ENCODE measurements at places on chromosomes 7 and 10.
A peak's percentile ranks its signal among the peaks of the same experiment; 100 is the strongest.

DNA sequence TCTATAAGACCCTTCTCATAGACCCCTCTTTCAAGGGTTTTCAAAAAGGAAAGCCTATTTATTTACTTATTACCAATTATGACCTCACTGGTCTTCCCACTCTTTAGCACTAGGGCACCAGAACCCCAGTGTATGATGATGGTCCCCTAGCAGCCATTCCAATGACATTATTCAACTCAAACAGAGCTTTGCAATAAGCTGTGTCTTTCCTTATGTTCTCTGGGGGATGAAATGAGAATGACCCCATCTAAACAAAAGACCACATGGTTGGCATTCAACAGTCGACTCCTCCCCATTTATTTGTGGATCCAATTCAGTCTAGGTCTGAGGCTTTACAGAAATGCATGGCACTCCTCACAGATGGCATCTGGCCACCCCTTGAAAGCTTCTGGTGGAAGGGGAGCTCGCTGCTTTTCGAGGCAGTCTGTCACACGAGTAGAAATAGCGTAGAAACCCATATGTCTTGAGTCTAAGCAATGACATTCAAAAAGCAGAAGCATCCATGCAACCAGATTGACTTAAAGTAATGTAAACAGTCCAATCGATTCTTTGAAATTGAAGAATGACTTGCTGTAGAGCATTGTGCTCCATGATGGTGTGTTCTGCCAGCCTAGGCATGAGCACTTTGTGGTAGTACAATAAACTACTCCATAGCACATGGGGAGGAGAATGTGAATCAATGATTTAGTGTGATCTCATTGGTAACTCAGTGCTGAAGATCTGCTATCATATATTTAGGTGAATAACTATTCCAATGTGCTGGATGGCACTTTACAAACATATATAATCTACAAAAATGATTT, 29.8 kb downstream of the NRP1 start:
- DNase-seq, result no peak
- peaks cover 10% of the 10 kb centered on the region for H3K4me1 ChIP-seq
- no peak overlapping the region for H3K4me3 ChIP-seq
- H3K27ac ChIP-seq, result no peak overlapping the region
- H3K27me3 ChIP-seq, result no peaks in the 10 kb centered on the region
- no peaks in the 10 kb centered on the region for H3K36me3 ChIP-seq

- no peaks in the 10 kb centered on the region for H3K27me3 ChIP-seq
- H3K27ac ChIP-seq, result no peak overlapping the region
- no peaks in the 10 kb centered on the region for H3K36me3 ChIP-seq
These were observed 56.4 kb downstream of the SGMS1 start for GRCh38 chr10:50567384-50567783.

DNA sequence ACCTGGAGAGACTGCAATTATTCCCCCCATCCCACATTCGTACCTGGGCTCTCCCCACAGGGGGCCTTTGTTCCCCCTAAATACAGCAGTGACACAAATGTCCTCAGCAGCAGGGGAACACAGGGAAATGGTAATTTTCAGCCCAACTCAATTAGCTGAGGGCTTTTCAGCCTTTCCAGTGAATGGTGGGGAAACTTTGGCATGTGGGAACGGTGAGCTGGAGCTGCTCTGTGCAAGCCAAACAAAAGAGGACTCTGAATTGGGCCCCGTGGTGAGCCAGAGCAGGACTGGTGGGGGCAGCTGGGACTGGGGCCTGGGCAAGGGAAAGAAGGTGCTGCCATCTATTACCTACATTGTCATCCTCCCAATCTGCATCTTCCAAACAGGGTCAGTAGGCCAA, 51.0 kb downstream of the FBXW4 start:
- H3K36me3 ChIP-seq, result no peaks in the 10 kb centered on the region
- H3K27ac ChIP-seq, result no peak overlapping the region
- no peak overlapping the region for H3K4me3 ChIP-seq
- H3K4me1 ChIP-seq, result no peaks in the 10 kb centered on the region

DNA sequence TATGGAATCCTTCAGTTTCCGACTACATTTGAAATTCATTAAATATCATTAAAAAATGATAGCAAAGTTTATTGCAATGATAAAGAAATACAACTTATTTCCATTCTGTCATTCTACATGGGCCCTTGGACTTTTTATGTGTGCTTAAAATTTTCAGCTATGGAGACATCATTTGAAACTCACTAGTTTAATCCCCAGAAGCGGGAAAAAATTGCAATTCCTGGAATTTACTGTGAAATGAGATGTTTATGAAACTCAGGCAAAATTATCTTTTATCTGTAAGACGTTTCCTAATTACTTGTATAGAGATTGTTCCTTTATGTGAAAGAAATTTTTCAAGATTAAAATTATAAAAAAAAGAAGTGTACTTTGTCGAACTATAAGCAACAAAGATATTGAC, 213.4 kb downstream of the PARD3 start:
- H3K4me1 ChIP-seq, result no peaks in the 10 kb centered on the region
- no peaks in the 10 kb centered on the region for H3K36me3 ChIP-seq
- H3K4me3 ChIP-seq, result no peak overlapping the region
- H3K27ac ChIP-seq, result no peak overlapping the region

DNA sequence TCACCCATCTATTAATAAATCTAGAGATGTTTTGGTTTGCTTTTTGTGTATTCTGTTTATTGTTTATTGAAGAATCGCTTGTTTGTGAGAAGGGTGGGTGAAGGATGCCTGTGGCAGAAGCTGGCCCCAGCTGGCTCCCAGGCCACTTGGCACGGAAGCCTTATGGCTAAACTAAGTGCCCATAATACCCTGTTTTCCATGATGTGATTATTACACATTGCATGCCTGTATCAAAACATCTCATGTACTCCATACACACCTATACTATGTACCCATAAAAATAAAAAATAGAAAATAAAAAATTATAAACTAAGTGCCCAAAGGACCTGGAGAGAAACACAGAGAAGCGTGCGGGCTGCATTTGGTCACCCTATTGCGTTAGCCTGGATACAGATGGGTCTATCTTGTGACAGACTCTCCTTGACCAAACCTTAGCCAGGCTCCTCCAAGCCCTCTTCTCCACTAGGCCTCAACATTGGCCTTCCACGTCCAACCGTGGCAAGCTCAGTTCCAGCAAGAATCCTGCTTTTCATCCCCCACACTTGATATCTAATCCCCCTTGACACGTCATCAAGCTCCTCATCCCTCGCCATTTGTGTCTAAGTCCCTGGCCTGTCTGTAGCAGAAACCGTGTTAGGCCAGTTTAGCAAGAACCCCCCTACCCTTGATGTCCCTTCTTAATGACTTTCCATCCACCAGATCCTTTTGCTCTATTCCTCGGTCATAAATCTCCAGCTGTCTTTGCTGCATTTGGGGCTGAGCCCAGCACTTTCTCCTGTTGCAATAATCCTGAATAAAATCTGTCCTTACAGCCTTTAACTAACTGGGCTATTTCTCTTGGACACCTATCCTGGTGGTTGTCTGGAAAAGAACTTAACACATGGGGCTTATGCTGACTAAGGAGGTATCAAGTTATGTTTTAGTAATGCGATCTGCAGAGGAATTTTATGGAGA, 245.2 kb downstream of the TNS3 start:
- DNase-seq, result no peak
- no peak overlapping the region for H3K4me3 ChIP-seq
- H3K27ac ChIP-seq, result peak overlapping the region; percentile 66
- no peaks in the 10 kb centered on the region for H3K36me3 ChIP-seq
- H3K27me3 ChIP-seq, result no peaks in the 10 kb centered on the region
- H3K4me1 ChIP-seq, result peaks cover 38% of the 10 kb centered on the region

DNA sequence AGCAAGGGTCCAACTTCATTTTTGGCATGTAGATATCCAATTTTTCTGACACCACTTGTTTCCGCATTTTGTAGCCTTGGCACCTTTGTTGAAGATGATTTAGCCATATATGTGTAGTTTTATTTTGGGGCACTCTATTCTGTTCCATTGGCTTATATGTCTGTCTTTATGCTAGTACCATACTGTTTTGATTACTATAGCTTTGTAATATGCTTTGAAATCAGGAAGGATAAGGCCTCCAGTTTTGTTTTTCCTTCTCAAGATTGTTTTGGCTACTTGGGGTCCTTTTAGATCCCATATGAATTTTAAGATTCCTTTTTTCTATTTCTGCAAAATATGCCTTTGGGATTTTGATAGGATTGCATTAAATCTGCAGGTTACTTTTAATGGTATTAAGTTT, 9.5 kb upstream of the BTBD16 start:
- peaks cover 27% of the 10 kb centered on the region for H3K4me1 ChIP-seq
- no peak overlapping the region for H3K4me3 ChIP-seq
- H3K27ac ChIP-seq, result no peak overlapping the region
- no peaks in the 10 kb centered on the region for H3K27me3 ChIP-seq
- DNase-seq, result no peak

- DNase-seq, result no peak
- no peaks in the 10 kb centered on the region for H3K36me3 ChIP-seq
- no peak overlapping the region for H3K27ac ChIP-seq
- H3K27me3 ChIP-seq, result peaks cover under 1% of the 10 kb centered on the region
These were observed 324.7 kb upstream of the NPVF start for GRCh38 chr7:25552998-25553397.

GRCh38 chr10:42984035-42984610, 92.7 kb upstream of the RET start:
- H3K36me3 ChIP-seq, result no peaks in the 10 kb centered on the region
- no peak overlapping the region for H3K4me3 ChIP-seq
- no peaks in the 10 kb centered on the region for H3K27me3 ChIP-seq
- no peak for DNase-seq

GRCh38 chr10:74032900-74033655, 35.2 kb downstream of the VCL start:
- no peaks in the 10 kb centered on the region for H3K27me3 ChIP-seq
- H3K4me1 ChIP-seq, result peaks cover 6% of the 10 kb centered on the region
- no peaks in the 10 kb centered on the region for H3K36me3 ChIP-seq
- no peak overlapping the region for H3K4me3 ChIP-seq

- no peaks in the 10 kb centered on the region for H3K27me3 ChIP-seq
- H3K4me3 ChIP-seq, result no peak overlapping the region
- H3K27ac ChIP-seq, result no peak overlapping the region
- no peaks in the 10 kb centered on the region for H3K4me1 ChIP-seq
- DNase-seq, result no peak
- no peaks in the 10 kb centered on the region for H3K36me3 ChIP-seq
These were observed 37.6 kb downstream of the NDUFB2 start for GRCh38 chr7:140734096-140734495.

- peak; percentile 8 for DNase-seq
- H3K27me3 ChIP-seq, result peaks cover 33% of the 10 kb centered on the region
- H3K4me1 ChIP-seq, result peaks cover 12% of the 10 kb centered on the region
- H3K27ac ChIP-seq, result no peak overlapping the region
- no peak overlapping the region for H3K4me3 ChIP-seq
These were observed 6.7 kb upstream of the CREB5 start for GRCh38 chr7:28405662-28406061.

DNA sequence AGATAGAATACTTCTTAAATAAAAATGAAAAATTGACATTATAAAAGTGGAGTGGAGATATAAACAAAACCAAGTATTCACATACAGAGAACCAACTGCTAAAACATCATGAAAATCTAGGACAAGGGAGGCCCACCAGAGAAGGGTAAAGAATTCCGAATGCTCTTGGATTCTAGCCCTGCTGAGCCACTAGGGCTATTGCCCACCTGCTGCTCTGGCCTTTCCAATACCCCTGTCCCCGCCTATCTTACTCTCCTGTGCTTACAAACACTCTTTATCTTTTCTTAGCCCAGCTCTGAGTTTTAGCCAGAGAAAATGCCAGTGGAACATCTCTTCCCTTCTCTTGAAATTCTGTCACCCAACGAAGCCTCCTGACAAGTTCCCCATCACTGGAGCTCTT, 100.3 kb downstream of the MACC1 start:
- no peak overlapping the region for H3K4me3 ChIP-seq
- H3K4me1 ChIP-seq, result peaks cover 8% of the 10 kb centered on the region
- no peaks in the 10 kb centered on the region for H3K27me3 ChIP-seq
- DNase-seq, result no peak
- no peak overlapping the region for H3K27ac ChIP-seq
- no peaks in the 10 kb centered on the region for H3K36me3 ChIP-seq

- no peak for DNase-seq
- no peaks in the 10 kb centered on the region for H3K36me3 ChIP-seq
- peaks cover 6% of the 10 kb centered on the region for H3K27me3 ChIP-seq
These were observed 10.3 kb upstream of the ZNF273 start for GRCh38 chr7:64892666-64893309.

DNA sequence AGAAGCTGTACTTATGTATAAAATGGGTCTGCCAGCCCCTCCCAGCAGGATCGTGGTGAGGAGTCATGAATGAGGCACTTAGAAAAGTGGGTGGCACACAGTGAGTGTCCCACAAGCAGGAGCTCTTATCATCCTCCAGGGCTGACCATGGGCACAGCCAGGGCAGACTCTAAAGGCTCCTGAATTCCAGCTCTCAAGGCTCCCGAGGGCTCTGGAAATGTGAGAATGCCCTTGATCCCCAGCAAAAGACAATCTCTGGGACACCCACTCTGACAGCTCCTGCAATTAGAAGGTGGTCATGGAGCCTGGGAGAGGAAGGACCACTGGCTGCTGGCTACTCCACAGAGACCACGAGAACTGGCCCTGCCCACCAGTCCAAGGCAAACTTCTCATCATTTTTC, 1.6 kb downstream of the VSTM4 start:
- no peaks in the 10 kb centered on the region for H3K36me3 ChIP-seq
- DNase-seq, result no peak
- H3K4me1 ChIP-seq, result peaks cover 8% of the 10 kb centered on the region
- no peak overlapping the region for H3K27ac ChIP-seq
- H3K27me3 ChIP-seq, result peaks cover 27% of the 10 kb centered on the region
- no peak overlapping the region for H3K4me3 ChIP-seq

GRCh38 chr7:124881981-124882380, 47.6 kb downstream of the POT1 start:
- H3K27me3 ChIP-seq, result no peaks in the 10 kb centered on the region
- H3K27ac ChIP-seq, result no peak overlapping the region
- no peaks in the 10 kb centered on the region for H3K4me1 ChIP-seq
- no peaks in the 10 kb centered on the region for H3K36me3 ChIP-seq

- no peaks in the 10 kb centered on the region for H3K36me3 ChIP-seq
- H3K4me3 ChIP-seq, result no peak overlapping the region
- H3K27me3 ChIP-seq, result no peaks in the 10 kb centered on the region
- H3K27ac ChIP-seq, result no peak overlapping the region
- DNase-seq, result no peak
These were observed 137.3 kb downstream of the AGMO start for GRCh38 chr7:15424468-15424867.

DNA sequence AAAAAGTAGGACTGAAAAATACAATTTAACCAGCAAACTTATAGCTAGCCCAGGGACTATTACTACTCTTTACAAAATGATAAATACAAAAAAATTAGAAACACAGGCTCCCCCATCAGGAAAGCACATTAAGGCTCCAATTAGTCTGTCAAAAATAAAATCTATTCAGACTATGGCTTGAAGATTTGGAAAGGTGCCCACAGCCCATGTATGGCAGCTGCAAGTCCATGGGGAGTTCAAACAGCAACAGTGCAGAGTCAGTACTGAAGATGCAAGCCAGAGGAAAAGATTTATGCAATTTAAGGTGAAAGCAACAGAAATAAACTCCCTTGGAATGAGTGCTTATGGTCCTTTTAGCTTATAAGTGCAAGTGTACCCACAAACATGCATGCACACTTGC, 29.7 kb downstream of the IMMP2L start:
- H3K27me3 ChIP-seq, result no peaks in the 10 kb centered on the region
- H3K4me1 ChIP-seq, result no peaks in the 10 kb centered on the region
- H3K4me3 ChIP-seq, result no peak overlapping the region
- no peak overlapping the region for H3K27ac ChIP-seq
